ENCODE measurements at places on chromosomes 4 and X. TPM values are rescaled to one million over a fixed set of nuclear protein-coding genes. Genes with fewer than 3 reads are reported as not detected.

Gene TRPC3
- total RNA-seq = 0.08 TPM

Gene MAML3
- total RNA-seq = 13.7 TPM

Gene GPR50
- 0.20 TPM for total RNA-seq

Gene TIGD4
- total RNA-seq = 0.31 TPM

Gene TMEM165
- total RNA-seq = 54.9 TPM

Gene HSFX3
- total RNA-seq = not detected

Gene ERAS
- total RNA-seq = 0.16 TPM

Gene MAGEC1
- 0.05 TPM for total RNA-seq

Gene PABPC1L2A
- total RNA-seq = not detected

Gene CENPE
- 4.8 TPM for total RNA-seq

Gene FRG2
- not detected for total RNA-seq

Gene TAB3
- 9.5 TPM for total RNA-seq

Gene MFAP3L
- total RNA-seq = 4.8 TPM

Gene KLF8
- not detected for total RNA-seq

Gene FDCSP
- not detected for total RNA-seq

Gene CT45A1
- 0.07 TPM for total RNA-seq

Gene XAGE1B
- total RNA-seq = 206 TPM

Gene OTUD6A
- total RNA-seq = not detected

Gene FGG
- 8.0 TPM for total RNA-seq

Gene H2BW2
- total RNA-seq = not detected

Gene ADH1A
- total RNA-seq = not detected

Gene CENPVL1
- not detected for total RNA-seq

Gene C4orf50
- not detected for total RNA-seq

Gene HMGN5
- total RNA-seq = 2.1 TPM

Gene ETDA
- not detected for total RNA-seq

Gene PPARGC1A
- total RNA-seq = 0.02 TPM

Gene ABLIM2
- 7.8 TPM for total RNA-seq

Gene GPC3
- not detected for total RNA-seq

Gene GPM6B
- 0.32 TPM for total RNA-seq

Gene ZIC3
- not detected for total RNA-seq

Gene PRICKLE3
- total RNA-seq = 11.8 TPM

Gene MCUB
- 13.0 TPM for total RNA-seq

Gene GPRASP2
- 4.7 TPM for total RNA-seq

Gene PPEF2
- total RNA-seq = not detected

Gene CXCL9
- not detected for total RNA-seq

Gene CCDC149
- 1.5 TPM for total RNA-seq
